BE2C (cell line): ENCODE measurements at places on chromosomes 12 and 14.

DNA sequence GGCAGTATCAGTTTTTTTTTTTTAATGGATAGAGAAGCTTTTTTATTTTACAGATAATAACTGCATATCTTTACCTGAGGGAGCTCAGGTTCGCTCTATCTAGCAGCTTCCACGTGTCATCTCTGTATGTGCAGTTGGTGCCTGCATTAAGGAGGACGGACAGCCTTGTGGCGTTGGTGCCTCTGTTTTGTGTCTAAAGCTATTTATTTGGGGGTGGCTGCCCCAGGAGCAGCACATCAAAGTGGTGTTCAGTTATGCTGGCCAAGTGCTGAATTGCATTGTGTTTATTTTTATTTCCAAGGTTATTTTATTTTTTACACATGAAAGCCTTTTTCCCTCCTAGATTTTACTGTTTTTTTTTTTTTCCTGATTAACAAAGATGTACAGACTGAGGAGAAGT, 59.7 kb downstream of the RASSF3 start:
- no peak for DNase-seq

GRCh38 chr12:69966409-69966808, 141.4 kb downstream of the MYRFL start:
- DNase-seq: no peak

- DNase-seq: no peak
These were observed 40.3 kb downstream of the IFNG start for GRCh38 chr12:68119250-68119649.

DNA sequence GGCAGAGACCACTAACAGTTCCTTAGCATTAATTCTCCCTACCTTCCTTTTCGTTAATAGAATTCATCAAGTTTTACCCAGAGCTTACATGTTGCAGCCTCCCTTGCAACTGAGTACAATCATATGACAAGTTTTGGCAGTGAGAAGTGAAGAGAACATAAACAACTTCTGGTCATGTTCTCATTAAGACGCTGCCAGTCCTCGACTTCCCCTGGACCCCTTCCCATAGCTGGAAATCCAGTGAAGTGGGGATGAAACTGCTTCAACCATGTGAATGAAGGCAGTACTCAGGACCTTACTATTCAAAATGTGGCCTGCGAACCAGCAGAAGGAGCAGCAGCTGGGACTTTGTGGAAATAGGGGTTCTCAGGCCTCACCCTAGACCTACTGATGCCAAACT, 133.9 kb downstream of the SPTSSA start:
- DNase-seq: no peak

DNA sequence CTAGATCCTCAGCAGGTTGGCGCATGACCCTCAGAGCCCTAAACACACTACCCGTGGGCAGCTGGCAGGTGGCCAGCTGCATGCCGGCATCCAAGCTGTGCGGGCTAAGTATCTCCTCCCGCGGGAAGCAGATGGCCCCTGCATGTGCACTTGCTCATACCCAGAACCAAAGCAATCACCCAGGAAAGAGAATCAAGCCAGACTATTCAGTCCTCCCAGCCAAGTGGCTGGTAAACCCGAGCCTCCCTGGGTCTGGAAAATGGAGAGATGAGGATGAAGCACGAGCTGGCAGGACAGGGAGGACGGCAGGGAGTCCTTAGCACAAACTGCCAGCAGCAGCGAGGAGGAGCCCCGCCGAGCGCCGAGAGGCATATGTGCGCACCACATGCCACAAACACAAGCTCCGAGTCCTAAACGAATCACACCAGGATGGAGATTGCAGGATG, 139.7 kb downstream of the RIMBP2 start:
- peak; percentile 84 for DNase-seq

DNA sequence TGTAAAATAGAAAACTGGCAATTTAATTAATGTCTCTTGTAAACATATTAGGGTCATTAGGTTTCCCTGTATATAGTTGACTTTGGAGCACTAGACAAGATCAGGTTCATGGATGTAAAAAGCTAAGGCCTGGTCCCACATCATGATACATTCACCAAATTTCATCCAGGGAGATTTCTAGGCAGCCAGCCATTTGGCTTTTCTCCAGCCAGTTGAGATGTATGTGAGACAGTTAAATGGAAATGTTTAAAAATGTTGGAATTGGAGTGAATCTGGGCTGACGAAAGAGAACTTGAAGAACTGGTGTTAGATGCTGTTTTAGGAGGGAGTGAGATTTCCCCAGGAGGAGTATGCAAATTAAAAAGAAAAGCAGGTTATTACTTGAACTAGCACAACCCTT, 41.8 kb upstream of the CLEC14A start:
- peak; percentile 58 for DNase-seq

DNA sequence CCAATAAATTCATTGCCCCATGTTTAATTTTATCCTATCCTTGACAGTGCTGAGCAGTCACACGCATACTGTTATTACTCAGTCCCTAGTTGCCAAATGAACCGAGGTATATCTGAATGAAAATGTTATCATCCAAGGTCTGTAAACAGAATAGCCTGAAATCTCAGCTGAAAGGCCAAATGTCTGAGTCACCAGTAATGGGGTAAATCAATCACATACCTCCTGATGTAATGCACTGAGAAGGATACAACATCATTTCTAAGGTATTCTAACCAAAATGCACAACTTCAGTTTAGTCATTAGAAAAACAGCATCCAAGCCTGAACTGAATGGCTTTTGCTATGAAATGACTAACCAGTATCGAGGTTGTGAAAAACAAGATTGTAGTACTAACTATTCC, 228.6 kb downstream of the DPF3 start:
- DNase-seq: no peak

- no peak for DNase-seq
These were observed 229.1 kb upstream of the RTL1 start for GRCh38 chr14:101132588-101132987.

DNA sequence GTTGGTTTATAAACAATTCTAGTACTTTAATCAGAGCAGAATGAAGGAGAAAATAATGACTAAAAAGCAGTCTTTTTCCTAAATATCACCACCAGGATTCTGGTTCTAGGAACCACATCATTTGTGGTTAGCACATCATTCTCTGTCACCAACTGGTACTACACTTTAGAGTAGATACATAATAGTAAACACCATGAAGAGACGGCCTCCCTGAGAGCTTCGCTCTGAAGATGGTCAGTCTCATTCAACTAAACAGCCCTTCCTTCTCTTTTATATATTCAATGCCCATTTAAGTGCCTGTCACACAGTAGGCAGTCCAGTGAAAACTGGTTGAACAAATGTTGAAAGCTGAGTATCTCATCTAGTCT, 10.9 kb downstream of the SLC38A2 start:
- no peak for DNase-seq

DNA sequence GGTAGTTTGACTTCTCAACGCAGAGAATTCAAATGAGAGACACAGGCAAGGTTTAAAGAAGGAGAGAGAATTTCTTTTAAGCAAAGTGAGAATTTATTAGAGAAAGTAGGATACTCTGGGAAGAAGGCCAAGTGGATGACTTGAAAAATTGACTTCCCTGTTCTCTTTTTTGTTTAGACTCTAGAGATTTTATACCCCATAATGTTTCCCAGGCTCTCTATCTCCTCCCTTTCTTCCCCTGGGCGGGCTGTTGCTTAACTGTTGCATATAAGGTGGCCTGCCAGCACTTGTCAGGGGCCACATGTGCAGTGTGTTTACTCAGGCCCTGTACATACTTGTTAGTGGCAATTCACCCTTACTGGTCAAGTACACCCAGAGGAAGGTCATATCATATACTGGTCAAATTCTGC, 403.7 kb downstream of the SLC6A15 start:
- DNase-seq: no peak

DNA sequence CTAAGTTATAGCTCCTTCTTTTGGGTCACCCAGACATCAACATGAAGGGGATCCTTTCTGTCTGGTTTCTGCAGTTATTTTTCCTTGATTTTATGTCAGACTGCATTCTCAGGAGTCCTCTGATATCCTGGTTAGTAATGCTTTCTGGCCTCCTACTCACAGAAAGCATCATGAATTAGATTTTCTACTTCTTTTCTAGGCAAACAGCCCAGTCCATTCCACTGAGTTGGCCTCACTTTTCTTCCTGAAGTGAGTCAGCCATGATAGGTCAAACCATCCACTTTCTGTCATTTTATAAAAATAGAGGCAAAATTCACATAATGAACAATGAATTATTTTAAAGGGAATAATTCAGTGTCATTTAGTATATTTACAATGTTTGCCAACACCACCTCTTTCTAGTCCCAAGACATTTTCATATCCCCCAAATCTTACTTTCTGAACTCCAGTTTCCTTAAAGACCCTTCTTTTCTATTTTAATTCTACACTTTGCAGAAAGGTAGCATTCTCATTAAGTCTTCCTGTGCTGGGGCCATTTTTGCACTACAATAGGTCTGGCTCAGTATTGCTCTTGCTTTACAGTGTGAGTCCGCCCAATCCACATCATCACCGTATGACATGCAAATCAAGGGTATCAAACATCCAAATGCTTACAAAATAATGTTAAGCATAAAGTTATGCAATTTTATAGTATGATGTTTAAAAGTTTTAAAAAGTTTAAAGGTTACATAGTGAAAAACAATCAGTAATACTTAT, 95.1 kb downstream of the UNC79 start:
- no peak for DNase-seq
